ENCODE measurements at places on chromosomes 7 and 10.

- DNase-seq: no peak
These were observed 141.0 kb upstream of the COL1A2 start for GRCh38 chr7:94253686-94254085.

DNA sequence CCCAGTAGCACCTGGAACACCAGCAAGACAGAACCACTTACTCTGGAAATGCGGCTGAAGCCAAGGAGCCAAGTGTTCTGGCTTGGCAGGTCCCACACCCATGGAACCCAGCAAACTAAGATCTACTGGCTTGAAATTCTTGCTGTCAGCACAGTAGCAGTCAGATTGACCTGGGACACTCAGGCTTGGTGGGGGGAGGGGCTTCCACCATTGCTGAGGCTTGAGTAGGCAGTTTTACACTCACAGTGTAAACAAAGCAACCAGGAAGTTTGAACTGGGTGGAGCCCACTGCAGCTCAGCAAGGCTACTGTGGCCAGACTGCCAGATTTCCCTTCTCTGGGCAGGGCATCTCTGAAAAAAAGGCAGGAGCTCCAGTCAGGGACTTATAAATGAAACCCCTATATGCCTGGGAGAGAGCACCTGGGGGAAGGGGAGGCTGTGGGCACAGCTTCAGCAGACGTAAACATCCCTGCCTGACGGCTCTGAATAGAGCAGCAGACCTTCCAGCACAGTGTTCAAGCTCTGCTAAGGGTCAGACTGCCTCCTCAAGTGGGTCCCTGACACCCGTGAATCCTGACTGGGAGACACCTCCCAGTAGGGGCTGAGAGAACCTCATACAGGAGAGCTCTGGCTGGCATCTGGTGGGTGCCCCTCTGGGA, 121.2 kb downstream of the MTERF1 start:
- DNase-seq: no peak

DNA sequence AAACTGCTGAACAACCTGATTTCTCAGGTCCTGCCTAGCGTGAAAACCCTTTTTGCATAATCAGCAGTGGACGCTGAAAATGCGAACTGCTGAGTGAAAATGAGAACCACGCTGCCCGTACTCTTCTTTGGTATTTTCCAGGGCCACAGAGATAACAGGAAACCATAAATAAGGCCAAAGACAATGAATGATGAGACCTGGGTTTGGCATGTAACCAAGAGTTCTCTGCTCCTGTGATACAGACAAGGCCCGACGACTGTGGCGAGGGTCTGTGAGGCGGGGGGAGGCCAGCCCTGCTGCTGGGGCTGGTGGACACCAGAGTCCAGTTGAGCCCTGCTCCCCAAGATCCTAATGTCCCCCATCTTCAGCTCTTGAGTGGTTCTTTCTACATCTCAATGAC, 236.0 kb downstream of the WDR11 start:
- no peak for DNase-seq

DNA sequence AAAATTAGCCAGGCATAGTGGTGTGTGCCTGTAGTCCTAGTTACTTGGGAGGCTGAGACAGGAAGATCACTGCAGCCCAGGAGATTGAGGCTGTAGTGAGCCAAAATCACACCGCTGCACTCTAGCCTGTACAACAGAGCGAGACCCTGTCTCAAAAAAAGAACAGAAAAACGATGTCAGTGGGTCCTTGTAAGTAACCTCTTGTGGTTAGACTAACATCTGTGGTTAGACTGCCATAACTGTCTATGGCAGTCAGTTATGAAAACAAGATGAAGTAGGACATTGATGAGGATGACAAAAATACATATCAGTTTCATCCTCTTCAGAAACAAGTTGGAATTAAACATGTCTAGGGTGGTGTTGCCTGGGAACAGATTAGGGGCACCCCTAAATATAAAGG, 53.3 kb downstream of the AKAP9 start:
- no peak for DNase-seq

DNA sequence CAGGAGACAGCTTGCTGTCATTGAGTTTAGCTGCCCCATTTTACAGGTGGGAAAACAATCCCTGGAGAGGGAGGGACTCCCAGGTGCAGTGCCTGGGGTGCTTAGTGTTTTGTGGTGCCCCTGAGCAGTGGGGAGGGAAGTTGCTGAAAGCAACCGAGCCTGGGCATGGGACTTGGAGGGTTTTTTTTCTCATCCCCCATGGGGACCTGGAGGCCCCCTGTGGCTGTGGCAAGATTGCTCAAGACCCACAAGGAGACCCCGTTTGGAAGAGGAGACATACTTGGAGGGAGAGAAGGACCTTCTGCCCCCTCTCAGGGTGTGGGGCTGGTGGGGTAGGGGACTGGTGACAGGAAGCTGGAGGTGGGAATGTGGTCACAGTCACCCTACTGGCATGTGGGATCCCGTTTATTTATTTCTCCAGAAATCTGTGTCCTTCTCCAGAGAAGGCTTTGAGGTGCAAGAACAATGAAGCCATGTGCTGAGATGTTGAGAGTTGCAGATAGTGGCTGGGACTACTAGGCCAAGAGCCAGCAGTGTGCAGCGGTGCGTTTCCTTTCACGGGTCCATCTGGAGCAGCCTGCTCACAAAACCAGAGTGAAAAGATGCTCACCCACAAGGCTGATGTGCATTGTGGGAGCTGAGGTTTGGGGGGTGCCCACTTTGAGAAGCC, 21.5 kb downstream of the ZMIZ1 start:
- no peak for DNase-seq

Data from activated CD4-positive, alpha-beta T cell treated with anti-CD3 and anti-CD28 coated beads for 1 hour (primary cell).